Fibroblast of skin of right quadriceps (primary cell): ENCODE measurements at places on chromosomes 4 and X.
A peak's percentile ranks its signal among the peaks of the same experiment; 100 is the strongest.

DNA sequence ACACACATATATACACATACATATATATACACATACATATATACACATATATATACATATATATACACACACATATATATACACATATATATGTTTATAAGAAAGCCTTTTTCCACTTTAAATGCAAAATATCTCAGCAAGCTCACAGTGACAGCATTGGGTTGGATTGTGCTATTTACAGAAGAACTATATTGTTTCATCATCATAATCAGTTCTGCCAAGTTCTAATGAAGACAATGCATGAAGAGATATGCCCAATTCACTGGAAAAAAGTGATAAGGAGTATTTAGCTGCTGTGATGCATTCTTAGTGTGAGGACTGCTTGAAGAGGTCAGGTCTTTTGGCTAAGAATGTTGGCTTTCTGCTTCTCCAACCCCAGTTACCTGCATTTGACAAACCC, 54.4 kb downstream of the RNF150 start:
- DNase-seq: no peak

GRCh38 chr4:136803433-136803832, 728.9 kb downstream of the PCDH18 start:
- DNase-seq: no peak

DNA sequence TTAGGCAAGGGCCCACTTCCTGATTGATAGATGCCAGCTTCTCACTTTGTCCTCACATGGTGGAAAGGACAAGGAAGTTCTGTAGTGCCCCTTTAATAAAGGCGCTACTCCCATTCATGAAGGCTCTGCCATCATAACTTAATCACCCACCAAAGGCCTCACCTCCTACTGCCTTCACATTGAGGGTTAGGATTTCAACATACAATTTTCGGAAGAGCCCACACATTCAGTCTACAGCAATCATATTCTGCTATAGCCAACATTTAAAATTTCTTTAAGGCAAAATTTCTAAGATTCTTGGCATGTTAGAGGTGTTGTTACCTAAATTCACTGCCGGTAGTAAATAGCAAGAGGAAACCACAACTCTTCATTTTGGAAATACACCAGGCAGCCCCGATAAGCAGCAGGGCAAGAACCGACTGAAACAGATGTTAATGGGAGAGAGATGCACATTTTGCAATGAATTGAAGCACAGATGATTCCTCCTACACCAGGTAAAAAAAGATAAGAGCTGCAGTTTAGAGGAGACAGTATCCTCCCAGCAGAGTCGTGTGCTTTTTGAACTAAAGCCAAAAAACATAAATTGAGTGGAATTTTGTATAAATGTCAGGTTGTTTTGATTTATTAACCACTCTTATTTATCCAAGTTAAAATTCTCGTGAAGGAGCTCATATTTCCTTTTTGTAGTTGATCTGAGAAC, 594.9 kb downstream of the KCTD8 start:
- DNase-seq: no peak

- DNase-seq: no peak
Observed at GRCh38 chr4:2402048-2402842, 16.2 kb downstream of the ZFYVE28 start.

GRCh38 chrX:13599491-13599890, 30.1 kb downstream of the EGFL6 start:
- no peak for DNase-seq

DNA sequence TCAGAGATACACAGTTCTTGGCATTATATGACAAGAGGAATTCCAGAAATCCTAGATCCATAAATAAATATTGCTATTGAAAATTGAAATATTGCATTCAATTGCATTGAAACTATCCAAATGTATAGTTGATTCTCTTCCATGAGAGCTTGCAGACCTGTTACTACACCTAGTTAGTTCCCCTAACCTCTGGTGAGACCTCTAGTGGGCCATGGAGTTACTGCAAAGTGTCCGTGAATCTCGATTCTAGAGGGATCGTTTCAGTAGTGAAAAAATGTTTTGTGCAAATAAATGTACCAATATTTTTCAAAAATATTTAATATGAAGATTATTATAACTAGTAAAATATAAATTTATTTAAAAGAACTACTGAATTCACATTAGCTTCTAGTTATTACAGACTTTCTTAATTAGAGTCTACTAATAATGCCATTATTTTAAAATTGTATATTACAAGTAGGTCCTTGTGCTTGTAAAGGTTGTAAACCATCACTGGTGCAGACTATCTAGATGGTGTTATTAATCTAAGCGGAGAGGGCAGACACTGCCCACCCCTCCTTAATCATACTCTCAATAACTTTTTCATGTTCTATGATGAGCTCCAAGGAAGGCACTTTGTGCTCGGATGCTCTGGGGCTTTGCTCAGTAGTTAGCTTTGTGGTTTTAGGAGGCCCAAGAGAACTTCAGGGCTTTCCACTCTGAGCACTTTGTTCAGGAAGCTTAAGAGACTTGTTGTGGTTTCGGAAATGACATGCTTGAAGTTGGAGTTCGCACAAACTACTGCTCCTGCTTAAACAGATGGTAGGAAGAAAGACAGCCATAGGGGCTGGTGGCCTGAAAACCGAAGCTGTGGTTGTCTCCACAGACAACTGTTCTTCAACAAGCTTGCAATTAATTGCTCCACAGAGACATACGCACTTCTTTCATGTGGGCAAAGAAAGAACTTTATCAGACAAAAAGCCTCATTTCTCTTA, 42.8 kb downstream of the IL21 start:
- DNase-seq: peak; percentile 66

DNA sequence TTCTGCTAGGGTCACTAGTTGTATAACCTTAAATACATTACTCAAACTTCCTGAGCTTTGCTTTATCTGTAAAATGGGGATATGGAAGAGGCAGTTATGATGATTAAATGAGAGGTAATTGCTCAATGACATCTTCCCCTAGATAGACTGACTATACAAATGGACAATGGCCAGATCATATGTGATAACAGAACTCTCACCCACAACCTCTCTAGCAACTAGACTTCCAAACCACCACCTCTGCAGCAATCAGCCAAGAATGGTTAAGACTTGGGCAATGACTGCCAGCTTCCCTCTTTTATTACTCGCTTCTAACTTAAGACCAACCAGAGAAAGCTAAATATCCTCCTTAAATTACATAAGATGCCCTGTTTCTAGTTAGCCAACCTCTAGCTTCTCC, 2.9 kb upstream of the SEPSECS start:
- no peak for DNase-seq

GRCh38 chrX:138711399-138712347, at the start of gene FGF13:
TSS of gene FGF13 (minus strand) at chrX:138711717. CDS start at chrX:138711003, 714 bp downstream.
- no peak for DNase-seq

DNA sequence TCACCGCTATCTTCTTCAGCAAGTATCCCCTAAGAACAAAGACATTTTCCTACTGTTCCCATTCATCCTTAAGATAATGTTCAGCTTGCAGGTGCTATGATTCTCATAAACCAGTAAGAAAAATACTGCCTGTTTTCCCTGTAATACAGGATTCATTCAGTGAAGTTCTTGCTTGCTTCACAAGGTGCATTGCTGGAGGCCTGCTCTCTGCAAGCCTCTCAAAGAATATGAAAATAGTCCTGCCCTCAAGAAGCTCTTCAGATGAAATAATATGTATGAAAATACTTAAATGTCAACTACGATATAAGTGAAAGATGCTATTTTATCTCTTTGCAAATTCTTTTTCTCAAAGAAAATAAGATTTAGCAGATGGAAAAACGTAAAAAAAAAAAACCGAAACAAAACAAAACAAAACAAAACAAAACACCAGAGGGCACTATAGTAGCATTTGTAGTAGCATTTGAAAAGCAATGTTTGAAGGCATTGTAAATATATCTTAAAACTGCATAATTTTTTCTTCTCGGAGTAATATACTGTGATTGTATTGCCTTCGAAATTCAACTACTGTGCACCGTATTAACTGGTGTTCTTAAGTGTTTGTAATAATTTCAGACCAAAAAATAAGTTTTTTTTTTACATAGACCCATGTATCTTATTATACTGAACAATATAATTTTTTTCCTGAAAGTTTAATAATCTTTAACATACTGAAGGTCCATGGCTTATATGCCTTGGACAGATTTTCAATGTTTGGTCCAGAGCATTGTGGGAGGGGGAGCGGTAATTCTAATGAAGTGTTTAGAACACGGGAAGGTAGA, 26.0 kb downstream of the ADH4 start:
- DNase-seq: peak; percentile 15

GRCh38 chr4:183986971-183987946, 82.2 kb downstream of the STOX2 start:
- DNase-seq: peak; percentile 84

GRCh38 chr4:8084712-8085490, 73.7 kb downstream of the ABLIM2 start:
- no peak for DNase-seq

DNA sequence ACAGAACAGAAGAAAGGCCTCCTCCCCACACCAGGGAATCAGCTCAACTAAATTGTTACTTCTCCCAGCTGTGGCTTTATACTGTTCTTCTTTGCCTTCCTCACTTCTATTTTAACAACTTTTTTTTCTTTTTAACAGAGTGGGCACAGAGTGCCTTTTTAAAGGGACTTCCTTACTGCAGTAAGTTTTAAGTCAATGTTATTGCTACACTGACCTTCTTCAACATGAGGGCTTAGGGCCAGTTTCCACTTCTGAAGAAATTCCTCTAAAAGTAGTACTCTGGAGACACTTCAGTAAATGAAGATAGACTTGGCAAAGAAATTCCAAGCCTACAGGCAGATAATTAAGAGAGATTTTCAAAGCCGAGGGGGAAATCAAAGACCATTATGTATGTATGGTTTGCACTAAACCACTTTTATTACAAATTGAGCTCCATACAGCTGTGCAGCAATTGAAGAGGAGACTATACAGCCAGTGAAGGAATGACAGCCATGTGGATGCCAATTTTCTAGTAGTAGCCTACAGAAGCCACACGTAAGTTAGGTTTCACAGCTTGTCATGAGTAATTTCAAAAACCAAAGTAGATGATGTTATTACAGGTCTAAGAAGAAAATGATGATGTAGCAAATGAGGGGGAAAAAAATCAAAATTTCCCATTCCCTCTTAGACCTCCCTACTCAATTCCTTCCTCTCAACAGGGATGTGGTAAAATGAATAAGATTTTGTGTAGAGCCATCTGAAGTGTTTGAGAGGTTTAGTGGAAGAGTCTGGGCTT, 36.9 kb upstream of the RASGEF1B start:
- no peak for DNase-seq

DNA sequence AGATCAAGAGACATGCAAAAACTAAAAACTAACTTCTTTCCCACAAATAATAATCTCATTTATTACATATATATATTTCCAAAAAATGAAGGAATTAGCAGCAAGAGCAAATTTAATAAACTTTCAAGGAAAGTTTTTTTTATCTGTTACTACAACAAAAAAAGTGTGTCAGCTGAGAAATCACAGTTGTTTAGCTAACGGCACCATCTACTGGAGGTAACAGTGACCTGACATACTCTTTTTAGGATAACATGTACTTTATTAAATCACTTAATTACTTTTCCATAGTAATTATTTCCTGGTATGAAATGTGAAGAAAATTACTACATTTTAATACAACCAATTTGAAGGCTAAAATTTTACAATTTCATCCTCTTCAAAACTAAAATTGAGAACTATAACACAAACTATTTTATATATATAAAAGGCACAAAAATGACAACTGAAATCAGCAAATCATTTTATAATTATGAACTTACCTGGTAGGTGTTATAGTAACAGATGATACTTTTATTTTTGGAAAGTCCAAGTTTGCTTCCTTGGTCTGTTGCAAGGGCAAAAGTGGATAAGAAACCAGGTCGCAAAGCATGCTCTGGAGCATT, 9.1 kb downstream of the LAMTOR3 start:
- peak; percentile 14 for DNase-seq

- DNase-seq: peak; percentile 9
Observed at GRCh38 chr4:145618210-145618931, 814 bp upstream of the MMAA start.

DNA sequence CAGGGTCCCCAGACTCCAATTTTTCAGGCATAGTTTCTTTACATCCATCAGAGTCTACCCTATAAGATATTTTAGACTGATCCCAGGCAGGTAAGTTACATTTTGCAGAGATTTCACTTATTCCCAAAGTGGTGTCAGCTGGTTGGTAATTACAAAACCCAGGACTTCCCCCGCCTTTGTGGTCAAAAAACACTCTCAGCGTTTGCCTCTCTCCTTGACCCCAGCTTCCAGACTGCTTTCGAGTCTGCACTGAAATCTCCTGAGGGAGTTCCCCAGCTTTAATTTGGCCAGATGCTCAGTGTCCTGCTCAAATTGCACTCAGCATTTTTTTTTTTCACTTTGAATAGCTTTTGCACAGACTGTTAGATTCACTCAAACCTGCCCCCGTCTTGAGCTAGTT, 11.2 kb upstream of the AMOT start:
- peak; percentile 55 for DNase-seq

GRCh38 chr4:168695288-168695687, 198.4 kb downstream of the PALLD start:
- no peak for DNase-seq

GRCh38 chr4:56630876-56631666, 50.0 kb downstream of the HOPX start:
- DNase-seq: peak; percentile 80

DNA sequence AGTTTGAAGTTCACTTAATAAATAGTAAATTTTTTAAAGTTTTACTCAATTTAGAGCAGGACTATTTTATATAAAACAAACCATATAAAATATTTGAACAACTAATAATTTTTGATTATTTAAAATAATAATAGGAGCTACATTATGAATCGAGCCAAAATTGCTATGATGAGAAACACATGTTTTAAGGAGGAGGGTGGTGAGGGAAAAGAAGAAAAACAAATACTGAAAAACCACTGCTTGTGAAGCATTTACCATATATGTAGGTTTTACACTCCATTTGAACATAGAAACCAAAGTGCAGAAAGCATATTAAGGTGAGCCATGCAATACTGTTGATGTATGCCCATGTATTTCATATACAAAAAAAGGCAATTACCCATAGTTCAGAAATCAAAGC, 448.9 kb downstream of the FSTL5 start:
- peak; percentile 15 for DNase-seq
